ENCODE measurements at places on chromosomes 4 and X.

- no peak for DNase-seq
These were observed 23.9 kb downstream of the PRDM8 start for GRCh38 chr4:80221161-80221560.

DNA sequence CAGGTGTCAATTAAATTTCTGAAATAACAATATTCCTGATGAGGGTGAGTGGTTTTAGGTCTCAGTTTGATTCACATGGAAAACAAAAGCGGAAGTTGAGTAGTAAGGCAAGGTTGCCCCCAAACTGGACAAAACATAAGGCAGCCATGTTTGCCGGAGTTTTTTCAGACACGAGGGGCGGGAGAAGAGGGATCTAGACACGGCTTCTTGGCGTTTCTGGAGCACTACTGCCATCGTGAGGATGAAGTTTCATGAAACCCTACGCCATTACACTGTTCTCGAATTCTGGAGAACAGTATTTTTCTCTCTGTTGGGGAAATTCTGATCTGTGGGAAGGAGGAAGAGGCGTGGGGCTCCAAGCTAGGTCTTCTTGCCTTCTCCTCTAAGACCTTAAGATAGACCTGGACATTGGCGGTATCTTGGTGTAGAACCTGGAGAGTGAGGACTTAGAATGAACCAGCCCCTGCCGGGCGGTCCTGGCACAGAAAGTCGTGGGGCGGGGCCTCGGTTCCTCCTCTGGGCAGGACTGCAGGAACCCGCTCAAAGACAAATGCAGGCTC lies 160.3 kb downstream of the OR13H1 start:
- DNase-seq = peak; percentile 92

GRCh38 chrX:16604337-16604736 lies 45.6 kb upstream of the S100G start:
- no peak for DNase-seq

- no peak for DNase-seq
These were observed 192.2 kb downstream of the APBB2 start for GRCh38 chr4:41022116-41022515.

DNA sequence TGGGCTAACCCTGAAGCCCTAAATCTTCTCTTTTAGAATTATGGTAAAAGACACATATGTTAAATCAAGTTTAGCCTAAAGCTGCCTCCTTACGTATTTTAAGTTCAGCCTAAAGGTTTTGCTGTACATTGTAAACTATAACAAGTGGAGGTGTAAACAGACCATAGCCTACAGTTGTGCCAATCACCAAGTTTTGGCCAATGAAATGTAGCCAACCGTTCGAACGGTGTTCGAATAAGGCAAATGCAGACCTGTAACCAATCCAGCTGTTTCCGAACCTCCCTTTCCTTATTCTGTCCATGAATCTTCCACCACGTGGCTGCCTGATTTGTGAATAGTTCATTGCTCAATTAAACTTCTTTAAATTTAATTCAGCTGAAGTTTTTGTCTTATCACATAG lies 52.1 kb upstream of the TBC1D9 start:
- DNase-seq = no peak

DNA sequence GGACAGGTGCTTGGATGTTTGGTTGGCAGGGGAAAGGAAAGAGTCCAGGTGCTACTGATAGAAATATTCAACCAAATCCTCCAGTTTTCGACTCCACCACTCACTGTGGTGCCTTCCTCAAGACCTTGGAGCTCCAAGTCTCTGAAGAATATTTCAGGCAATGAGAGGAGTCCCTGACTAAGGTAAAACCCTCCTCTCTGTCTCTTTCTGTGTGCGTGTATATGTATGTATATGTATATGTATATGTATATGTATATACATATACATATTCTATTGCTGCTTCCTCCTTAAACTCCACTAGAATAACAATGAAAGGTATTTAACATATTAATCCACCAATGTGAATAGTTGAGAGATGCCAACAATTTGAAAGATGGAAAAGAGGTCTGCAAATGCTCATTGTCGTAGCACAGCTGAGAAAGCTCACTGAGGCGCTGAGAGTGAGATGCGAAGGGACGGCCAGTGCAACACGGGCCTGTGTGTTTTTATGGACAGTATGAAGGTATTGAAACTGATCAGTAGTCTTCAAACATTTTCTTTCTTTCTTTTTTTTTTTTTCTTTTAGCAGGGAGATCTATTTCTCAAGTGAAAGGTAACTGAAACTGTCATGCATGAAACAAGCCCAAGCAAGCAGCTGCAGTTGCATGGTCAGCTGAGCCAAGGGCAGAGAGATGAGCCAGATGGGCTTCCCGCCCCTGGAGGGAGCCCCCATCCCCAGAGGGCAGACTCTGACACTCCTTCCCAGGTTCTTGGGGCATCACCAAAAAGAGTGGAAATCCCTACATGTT lies 41.1 kb upstream of the HS3ST1 start:
- DNase-seq = no peak

GRCh38 chr4:152529880-152530279 lies 6.0 kb downstream of the FBXW7 start:
- DNase-seq = no peak

DNA sequence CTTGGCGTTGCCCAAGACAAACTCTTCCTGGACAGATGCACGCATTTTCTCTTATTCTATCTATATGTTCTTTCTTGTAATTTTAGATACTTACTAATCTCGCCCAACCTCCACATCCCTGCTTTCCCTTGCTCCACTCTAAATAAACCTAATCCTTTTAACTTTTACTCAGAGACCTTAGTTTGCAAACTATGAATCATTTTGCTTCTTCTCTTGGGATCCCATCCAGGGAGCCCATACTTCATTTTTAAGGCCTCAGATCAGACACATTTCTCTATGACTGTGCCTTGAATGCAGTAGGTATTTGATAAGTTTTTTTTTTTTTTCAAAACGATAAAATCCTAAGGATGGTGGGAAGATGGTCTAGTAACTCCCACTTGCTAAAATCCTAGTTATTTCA lies 353.8 kb upstream of the HAND2 start:
- DNase-seq = no peak

DNA sequence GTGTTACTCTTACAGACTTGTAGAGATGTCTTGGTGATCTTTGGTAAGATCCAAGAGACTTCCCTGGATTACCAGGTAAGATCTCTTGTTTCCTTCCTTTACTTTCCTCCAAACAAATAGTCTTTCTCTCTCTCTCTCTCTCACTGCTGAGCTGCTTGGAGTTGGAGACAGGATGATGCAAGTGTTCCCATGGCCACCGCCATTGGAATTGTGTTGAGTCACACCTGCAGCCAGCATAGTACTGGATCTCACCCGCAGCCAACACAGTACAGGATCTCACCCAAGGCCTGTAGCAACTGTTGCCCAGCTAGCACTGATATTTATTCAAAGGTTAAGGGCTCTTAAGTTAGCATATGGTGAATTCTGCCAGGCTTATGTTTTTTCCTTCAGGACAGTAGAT lies 1080.9 kb downstream of the FAT4 start:
- DNase-seq = no peak
